ENCODE measurements at places on chromosomes 16 and 17.

DNA sequence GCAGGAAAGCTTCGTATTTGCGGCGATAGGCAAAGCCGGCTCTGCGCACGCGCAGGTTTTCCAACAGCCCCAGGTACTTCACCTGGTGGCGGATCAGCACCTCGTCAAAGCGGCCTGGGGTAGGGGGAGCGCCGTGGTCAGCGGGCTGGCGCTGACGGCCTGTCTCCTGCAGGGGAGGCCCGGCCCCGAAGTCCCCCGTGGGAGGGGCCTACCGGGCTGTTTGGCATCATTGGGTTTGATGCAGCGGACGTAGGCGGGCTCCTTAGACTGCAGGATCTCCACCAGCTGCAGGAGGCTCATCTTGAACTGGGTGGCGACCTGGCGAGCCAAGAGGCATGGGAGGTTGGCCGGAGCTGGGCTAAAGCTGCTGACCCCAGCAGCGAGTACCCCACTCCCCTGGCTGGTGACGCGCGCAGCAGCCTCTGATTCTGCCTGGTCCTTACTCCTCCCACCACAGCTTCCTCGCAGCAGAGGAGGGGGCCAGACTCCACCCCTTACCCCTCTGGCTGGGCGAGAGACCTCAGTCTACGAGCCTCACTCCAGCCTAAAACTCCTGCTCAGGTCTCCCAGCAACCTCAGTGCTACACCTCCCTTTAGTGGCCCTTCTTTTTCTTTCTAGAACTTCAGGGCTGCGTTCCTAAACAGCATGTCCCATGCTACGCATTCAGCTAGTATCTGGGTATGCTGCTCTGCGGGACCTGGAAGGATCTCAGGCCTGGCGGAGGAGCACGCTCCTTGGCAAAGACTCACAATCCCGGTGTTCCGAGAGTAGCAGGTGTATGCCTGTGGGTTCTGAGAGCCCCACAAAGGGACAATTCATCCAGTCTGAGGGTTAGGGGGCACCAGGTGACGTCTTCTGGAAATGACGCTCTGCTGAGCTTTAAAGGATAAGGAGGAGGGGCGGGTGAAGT, 16.1 kb upstream of the CRK start:
- no peak for DNase-seq

DNA sequence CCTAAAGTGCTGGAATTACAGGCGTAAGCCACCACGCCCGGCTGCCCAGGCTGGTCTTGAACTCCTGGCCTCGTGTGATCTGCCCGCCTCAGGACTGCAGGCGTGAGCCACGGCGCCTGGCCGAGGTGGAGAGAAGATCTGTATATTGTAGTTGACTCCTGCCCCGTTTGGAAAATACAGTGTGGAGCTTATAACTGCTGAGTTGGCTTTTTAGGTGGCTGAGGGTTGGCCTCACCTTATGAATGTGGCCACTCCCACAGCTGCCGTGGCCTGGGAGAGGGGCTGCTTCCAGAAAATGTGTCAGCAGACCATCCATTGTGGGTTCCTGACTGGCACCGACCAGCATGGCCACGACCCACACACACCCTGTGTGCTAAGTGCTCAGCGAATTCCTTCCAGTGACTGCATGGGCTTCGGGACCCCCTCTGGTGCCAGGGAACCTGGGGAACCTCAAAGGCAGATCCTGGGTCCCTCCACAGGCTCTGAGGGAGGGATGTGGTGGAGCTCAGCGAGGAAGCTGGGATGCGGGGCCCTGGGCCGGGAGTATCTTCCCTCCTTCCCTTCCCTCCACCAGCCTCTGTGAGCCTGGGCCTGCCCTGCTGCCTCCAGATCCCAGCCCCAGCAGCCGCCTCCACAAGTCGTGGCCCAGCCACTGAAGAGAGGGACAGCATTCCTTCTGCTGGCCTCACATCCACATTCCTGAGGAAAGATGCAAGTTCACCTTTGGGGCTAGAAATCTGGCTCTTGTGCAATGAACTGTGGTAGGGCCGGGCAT, 10.9 kb upstream of the RAB11FIP3 start:
- no peak for DNase-seq

DNA sequence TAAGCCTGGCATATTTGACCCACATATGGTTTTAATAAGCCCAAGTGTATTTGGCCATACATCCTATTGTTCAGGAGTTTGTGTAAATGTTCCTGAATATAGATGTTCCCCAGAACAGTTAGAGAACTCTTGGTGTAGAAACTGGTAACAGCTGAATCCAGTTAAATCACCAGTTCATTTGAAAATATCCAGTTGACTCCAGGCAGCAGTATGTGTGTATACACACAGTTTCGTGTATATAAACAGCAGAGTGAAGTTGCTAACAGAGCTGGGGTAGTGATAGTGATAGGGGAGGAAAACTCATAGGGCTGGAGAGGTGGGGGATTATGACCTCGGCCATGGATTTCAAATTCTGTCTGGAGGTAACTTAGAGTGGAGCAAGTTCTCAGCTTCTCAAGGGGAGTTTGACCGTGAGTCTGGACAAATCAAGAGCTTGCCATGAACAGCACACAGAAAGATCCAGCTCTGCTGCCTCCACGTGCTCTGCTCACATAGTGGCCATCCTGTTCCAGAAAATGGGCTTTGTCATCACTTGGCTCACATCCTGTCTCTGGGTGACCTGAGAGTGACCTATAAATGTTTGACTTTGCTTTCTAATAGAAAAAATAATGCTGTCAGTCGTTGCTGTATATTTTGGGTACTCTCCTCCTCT, 30.6 kb upstream of the MMD start:
- DNase-seq = no peak

DNA sequence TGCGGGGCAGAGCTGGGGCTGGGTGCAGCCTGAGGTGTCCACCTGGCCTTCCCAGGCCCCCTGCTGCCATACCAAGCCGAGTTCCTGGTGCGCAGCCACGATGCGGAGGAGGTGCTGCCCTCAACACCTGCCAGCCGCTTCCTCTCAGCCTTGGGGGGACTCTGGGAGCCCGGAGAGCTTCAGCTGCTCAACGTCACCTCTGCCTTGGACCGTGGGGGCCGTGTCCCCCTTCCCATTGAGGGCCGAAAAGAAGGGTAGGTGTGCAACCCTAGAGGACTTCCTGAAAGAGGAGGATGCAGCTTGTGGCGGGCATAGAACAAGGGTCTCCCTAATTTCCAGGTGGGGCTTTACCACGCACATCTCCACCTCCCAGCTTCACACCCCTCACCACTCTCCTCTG, 2.5 kb downstream of the SGCA start:
- no peak for DNase-seq

DNA sequence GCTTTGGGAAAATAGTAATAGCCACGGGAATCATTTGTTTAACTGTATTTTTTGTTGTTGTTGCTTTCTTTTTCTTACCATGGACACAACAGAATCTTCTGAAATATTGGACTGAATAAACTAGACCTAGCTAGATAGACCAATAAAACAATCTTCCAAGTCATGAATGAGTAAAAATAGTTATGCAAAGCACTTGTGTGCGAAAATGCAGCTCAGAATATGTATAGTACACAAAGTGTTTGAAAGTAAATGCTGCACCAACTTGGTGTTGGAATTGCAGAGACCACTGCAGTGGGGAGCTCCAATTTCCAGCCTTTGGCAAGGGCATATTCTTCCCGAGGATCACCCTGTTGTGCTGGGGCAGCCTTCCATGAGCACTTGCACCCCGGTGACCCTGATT, 68.0 kb downstream of the AATF start:
- DNase-seq = no peak

GRCh38 chr17:11853321-11854151, 143.7 kb downstream of the ZNF18 start:
- no peak for DNase-seq

DNA sequence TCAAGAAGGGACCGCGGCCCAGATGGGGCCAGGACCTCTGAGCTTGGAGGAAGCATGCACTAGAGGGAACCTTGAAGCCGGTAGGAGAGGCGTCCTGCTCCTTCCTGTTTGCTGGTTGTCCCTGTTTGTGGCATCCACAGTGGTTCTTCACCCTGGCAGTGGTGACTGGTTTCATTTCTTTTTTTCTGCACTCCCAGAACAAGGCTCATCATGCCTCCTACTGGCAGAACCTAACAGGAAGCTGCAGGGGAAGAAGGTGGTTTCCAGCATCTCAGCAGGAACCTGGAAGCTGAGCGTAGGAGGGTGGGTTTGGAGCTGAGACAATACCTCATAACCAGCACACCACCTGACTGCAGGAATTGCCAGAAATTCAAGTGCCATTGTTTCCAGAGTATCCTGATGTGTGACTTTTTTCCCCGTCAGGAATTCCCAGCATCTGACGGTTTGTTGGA, 5.8 kb downstream of the TMEM231 start:
- DNase-seq = peak; percentile 40

DNA sequence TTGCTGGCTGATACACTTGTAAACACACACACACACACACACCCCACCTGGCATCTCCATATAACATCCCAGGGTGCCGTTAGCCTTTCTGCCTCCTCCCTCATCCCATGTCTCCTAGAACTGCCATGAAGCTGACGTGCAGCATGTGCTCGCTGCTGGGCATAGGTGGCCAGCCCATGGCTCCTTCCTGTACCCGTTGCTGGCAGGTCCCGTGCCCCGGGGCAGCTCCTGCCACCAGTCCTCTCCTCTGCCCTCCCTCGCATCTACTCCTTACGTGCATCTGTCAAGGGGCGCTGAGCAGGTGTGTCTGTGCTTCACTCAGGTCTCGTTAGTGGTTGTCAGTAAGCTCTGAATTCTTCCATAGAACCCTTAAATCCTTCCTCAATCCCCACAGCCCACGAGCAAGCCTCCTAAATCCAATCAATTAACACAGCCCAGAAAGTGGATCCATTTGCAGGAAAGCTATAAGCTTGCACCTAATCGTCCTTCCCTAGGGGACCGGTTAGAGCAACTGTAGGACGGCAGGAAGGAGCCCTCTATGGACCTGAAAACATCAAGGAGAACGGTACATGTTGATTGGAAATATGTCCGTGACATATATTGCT, 218.1 kb upstream of the FOXF1 start:
- no peak for DNase-seq

GRCh38 chr16:47949714-47950113, 206.1 kb downstream of the ABCC12 start:
- DNase-seq = no peak

DNA sequence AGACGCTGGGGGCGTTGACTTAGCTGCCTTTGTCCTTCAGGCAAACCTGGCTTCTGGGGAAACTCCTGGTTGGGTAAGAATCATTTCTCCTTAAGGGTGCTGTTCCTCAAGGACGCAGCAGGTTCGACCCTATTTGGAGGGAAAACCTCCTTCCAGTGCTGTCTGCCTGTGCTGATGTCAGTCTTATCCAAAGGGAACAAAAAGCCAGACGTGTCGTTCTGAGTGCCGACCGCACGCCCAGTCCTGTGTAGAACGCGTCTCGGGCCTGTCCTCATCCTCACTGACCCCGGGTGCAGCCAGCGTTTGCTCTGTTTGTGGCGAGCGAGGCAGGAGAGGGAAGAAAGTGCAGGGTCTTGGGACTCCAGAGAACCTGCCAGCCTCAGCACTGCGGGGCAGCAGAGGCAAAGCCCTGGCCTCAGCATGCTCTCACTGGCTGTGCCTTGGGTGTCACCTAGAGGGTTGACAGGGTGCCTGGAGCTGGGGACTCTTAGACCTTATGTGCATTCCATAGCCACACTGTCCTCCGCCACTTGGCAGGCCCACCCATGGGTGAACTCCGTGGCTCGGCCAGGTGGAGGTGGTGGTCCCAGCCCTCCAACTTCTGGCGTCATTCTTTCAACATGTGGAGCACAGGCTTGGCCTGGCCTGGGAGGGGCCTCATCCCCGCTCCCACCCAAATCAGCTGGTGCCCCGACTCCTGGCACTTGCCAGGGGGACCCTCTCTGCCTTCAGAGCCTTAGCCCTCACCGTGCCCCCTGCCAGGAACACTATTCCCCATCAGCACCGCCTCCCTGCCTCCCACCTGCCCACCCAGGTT, 6.0 kb downstream of the SNN start:
- DNase-seq = no peak

DNA sequence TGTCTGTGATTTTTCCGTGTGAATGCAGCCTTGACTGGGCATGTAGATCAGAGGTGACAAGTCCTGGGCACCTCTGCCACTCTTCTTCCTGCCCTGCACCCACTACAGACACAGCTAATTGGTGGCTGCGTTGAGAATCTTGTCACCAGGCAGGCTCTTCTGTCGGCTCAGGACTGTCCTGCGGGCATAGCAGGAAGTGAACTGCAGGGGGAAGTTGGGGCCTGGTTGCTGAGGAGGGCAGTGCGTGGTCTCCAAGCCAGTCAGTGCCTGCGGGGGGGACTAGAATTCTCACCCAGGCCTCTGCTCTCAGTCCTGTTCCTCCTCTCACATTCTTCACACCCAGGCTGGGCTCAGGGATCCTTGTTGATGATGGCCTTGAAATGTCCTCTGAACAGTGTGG, 50.5 kb downstream of the JPH3 start:
- no peak for DNase-seq

DNA sequence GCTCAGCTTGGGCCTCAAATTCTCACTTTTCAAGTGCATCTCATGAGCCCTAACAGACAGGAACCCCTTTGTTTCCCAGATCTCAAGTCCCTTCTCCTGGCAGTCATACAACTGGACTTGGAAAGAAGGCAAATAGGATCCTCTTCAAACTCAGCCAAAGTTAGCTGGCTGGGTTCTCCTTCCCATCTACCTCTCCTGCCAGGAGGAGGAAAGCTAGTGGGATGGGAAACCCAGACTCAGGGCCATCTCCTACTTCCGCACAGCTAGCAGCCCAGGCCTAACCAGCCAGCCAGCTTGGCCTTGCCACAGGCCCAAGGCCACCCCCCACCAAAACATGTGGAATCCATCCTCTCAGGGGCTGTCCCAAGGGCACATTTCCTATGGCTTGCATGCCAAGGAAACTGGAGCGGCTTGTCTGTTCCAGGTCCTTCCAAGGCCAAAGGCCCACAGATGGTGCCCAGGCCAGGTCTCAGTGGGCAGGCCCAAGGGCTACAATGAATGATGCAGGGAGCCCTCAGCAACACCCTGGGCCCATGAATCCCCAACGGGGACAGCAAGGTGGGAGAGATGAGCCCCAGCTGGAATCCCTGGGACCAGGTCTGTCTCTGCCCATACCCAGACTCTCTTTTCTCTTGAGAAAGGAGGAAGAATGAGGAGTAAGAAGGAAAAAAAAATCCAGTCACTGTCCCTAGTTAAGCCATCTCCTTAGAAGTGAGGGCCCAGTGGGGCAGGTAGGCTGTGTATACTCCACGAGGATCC, 1.7 kb downstream of the SMARCD2 start:
- DNase-seq = no peak

All from non-pigmented ciliary epithelial cell (primary cell).